ENCODE measurements at places on chromosomes 6 and 20.

DNA sequence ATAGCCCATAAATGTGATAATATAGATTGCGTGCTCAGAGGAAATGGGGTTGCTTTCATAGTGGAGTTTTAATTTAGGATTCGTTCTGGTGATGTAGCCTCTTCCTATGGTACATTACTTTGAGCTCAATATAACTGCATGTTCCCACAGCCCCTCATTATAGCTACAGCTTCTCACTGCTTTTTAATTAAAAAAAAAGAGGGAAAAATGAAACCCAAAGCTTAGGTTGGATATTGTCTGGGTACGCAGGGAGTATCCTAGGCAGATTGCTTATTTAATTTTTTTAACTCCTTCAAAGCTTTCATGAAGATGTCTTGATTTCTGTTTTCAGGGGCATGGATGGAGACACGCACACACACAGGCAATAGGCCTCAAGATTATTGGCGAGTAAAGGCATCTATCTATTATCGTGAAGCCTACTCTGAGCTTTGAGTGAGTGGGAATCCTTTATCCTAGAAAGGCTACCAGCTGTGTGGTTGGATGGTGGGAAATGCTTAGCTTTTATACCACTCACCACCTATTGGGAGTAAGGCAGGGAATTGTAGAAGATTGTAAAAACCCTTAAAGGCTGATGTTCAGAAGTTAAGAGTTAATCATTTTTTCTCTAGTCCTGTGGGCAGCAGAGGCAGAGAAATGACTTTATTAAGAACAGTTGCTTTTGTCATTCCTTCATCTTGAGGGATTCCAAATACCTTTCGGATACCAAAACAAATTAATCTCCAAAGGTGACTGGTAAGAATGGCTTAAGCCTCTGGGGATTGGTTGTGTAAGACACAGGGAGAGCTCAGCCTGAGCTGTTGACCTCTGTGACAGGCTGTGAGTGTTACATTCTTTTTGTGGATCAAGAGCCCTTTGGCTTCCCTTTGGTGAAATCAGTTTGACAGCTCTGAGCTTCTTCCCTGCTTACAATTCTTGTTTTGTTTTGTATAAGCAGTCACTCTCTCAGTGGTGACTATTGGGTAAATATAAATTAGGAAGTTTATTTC lies 33.4 kb downstream of the CTNNBL1 start:
- no peak for DNase-seq

DNA sequence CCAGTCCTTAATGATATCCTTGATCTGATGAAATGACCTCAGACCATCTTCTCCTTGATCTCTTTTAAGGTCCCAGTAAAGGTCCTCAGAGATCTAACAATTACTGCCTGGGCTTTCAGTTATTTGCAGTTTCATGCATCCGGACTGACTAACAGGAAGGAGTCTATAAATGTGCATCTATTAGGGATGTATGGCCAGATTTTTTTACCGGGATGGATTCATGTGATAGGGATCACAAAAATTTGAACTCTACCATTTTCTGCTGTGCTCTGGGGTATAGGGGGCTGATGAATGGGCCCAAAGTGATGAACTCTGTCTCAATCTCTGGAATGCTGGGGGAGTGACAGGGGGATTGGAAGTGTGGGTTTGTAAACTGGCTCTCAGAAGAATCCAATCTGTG lies 36.2 kb upstream of the SCUBE3 start:
- no peak for DNase-seq

DNA sequence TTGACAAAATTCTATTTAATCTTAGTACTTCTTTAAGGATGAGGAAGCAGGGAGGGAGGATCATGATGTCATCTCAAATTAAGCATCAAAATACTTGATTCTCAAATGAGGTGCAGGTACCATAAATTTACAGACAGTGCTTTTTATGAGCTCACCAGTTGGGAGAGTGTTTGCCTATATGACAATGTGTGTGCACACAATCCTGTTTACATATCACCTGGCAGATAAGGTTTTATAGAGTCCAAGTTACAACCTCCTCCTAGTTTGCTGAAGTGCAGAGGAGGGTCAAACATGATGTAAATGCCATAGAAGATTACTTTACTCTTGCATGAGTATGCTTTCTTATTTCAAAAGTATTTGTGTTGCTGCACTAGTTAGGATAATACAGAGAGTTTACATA lies 6.4 kb downstream of the ATXN1 start:
- no peak for DNase-seq

GRCh38 chr6:55474382-55474781 lies 104.6 kb downstream of the HMGCLL1 start:
- no peak for DNase-seq

DNA sequence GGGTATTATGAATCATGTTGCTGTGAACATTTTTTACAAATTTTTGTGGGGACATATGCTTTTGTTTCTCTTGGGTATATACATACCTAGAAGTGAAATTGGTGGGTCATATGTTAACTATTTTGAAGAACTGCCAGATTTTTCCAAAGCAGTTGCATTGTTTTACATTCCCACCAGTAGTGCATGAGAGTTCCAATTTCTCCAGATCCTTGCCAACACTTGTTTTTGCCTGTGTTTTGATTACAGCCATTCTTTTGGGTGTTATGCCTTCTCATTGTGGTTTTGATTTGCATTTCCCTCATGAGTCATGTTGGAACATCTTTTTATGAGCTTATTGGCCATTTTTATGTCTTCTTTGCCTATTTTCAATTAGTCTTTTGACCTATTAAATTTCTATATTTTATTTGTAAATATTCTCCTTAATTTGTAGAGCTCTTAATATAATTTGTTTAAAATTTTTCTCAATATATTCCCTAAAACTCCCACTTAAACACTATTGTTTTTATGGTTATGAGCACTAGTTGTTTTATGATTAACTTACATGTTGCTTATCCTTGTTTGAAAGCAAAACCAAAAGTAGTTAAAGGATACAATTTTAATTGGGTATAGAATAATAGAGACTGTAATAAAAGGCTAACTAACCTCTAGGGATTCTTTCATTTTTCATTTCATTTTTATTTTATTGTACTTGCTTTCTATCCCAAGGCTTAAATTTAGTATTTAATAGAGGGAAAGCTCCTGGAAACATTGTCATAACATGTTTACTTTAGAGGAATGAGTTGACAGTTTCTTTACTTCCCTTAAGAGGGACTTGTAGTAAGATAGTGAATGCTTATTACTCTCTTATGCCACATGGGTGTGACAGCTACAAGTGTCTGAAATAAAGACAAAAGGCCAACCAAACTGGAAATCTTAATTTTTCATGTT lies 5.5 kb downstream of the UBR2 start:
- no peak for DNase-seq

DNA sequence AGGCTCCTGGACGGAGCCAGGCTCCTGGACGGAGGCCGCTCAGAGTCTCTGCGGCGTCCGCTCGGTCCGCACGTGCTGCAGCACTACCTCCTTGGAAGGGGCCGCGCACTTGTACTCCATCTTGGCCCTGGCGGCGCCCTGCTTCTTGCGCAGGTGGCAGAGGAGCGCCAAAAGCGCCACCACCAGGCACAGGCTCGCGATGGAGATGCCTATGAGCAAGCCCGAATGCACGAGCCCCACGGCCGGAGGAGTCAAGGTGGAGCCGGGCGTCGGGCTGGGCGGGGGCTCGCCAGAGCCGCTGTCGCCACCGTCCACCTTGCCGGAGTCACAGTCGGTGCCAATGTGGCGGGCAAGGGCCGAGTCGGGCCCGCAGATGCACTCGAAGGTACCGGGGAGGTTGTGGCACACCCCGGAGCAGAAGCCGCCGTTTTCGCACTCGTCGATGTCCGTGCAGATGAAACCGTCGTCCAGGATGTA lies 1.7 kb downstream of the THBD start:
- DNase-seq, result no peak

DNA sequence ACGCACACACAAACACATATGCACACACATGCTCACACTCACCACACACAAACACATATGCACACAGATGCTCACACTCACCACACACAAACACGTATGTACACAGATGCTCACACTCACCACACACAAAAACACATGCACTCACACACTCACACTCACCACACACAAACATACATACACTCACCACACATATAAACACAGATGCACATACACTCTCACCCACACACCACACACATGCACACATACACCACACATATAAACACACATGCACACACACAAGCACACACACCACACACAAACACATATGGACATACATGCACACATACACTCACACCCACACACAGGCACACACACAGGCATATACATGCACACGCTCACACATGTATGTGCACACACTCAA lies 112.3 kb downstream of the ERMARD start:
- DNase-seq, result no peak

DNA sequence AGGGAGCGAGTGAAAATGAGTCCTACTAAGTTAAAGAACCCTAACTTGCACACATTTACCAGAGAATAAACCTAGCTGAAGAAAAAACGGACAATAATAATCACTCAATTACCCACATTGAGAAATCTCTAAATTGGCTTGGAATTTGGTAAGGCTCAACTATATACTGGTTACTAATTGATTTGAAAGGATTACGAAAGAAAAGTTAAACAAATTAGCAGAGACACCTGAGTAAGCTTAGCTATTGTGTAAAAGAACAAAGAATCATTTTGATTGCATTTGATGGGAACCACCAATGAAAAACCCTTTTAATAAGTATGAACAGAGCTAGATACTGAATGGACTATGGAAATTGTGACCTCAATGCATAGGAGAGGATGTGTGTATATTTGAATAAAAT lies 118.6 kb upstream of the ADGRF1 start:
- DNase-seq, result no peak

GRCh38 chr20:41649489-41649888 lies 31.3 kb upstream of the CHD6 start:
- no peak for DNase-seq

DNA sequence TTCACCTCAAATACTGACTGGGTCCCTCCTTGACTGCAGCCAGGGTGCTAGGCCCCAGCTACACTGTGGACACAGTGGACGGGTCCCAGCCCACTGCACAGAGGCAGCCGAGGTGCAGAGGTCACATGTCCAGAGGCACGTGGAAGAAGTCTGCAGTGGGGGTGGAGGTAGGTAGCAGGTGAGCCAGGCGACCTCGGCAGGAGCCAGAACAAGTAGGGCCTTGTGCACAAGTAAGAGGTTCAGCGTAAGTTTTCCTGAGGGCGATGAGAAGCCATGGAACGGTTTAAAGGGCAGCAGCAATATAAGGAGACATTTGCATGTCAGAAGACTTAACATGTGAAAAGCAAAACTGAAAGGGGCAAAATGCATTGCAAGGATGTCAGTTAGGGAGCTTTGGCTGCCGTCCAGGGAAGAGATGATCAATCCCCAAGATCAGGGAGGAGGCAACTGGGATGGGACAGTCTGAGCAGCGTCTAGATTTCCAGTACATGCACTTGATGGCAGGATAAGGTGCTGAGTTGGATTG lies 49.7 kb upstream of the SNX9 start:
- DNase-seq, result no peak

DNA sequence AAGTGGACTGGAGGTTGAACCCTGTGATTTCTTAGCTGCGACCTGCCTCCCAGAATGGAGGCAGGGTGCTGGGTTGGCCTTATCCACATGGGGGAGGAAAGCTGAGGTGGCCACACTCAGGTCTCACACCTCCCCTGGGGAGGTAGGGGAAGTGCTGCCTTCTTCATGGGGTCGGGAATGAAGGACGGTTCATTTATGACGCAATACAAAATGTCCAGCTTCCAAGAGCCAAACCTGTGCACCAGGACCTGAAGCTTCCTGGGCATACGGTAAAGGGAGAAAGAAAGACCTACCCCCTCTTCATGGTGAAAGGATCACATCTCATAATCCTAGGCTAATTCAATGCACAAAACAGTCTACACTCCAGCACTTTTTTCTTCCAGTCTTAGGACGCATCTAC lies 150.6 kb upstream of the CDYL start:
- no peak for DNase-seq

- DNase-seq, result no peak
Measured at GRCh38 chr20:24432046-24432442, 37.4 kb upstream of the SYNDIG1 start.

GRCh38 chr6:5237805-5238204 lies 22.9 kb downstream of the LYRM4 start:
- no peak for DNase-seq

DNA sequence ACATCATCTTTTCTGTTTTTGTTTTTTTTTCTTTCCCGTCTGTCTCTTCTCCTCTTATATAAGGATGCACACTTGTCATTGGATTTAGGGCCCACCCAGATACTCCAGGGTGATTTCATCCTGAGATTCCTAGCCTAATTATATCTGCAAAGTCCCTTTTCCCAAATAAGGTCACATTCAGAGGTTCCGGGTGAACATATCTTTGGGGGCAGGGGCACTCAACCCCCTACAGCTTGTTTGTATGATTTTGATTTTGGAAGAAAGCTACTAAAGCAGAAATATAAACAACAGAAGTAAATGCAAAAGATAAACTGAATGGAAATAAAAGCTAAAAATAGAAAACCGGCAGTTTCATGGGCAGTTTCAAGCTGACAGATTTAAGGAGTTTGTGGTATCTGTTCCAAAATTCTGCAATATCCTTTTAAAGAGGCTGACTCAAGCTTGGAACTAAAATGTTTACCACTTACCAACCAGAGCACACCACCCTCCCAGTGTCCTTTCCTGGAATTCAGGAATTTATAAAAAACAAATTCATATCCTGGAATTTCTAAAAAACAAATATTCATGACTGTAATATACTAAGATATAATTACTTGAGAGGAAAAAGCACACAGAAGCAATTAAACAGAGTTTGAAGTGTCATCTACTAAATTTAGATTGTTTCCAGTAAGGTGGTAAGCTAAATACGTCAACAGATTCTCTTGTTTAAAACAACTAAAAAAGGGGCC lies 100.0 kb upstream of the CARMIL1 start:
- no peak for DNase-seq

DNA sequence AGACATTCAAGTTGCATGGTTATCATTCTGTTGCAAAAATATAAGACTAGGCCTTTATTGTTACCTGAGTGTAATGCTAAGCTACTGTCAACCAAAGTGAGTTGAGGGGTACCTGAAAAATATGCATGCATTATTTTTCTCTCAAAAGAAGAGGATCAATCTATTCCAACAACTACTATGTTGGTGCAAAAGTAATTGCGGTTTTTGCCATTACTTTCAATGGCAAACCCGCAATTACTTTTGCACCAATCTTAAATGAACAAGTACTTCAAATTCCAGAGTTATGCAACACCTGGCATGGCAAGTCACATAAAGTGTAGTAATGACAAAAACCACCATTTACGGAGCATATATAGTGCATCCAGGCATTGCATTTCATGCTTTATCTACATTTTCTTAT lies 307.0 kb upstream of the NOX3 start:
- no peak for DNase-seq

DNA sequence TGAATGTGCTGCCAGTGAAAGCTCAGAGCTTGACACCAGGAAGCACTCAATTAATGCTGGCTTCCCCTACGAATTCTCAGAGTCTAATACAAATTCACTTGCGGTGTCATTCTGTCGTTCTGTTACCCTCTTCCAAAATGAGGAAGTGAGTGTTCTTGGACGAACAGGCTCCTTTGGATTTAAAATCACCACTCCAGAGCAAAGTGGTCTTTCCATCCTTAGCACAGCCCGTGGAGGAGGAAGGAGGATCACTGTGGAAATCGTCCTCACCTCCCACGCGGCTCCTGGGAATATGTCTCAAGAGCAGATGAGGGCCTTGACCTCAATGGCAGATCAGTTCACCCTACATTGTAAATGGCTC lies 41.7 kb downstream of the RIOK1 start:
- no peak for DNase-seq

- no peak for DNase-seq
Measured at GRCh38 chr6:122184401-122184827, 215.0 kb upstream of the HSF2 start.

GRCh38 chr20:21004386-21005076 lies 101.6 kb downstream of the LINC00237 start:
- no peak for DNase-seq

Data from immature natural killer cell (primary cell).